Stimulated activated effector memory CD8-positive, alpha-beta T cell treated with anti-CD3 and anti-CD28 coated beads, Interleukin-12 subunit alpha, Interleukin-12 subunit beta, amount 100 ng/mL, for 72 hours (primary cell): ENCODE measurements at places on chromosomes 7 and 10.

- no peak for DNase-seq
These were observed 51.4 kb upstream of the TMEM72 start for GRCh38 chr10:44859546-44860285.

- DNase-seq: no peak
These were observed 40.2 kb upstream of the KLF6 start for GRCh38 chr10:3825244-3825643.

DNA sequence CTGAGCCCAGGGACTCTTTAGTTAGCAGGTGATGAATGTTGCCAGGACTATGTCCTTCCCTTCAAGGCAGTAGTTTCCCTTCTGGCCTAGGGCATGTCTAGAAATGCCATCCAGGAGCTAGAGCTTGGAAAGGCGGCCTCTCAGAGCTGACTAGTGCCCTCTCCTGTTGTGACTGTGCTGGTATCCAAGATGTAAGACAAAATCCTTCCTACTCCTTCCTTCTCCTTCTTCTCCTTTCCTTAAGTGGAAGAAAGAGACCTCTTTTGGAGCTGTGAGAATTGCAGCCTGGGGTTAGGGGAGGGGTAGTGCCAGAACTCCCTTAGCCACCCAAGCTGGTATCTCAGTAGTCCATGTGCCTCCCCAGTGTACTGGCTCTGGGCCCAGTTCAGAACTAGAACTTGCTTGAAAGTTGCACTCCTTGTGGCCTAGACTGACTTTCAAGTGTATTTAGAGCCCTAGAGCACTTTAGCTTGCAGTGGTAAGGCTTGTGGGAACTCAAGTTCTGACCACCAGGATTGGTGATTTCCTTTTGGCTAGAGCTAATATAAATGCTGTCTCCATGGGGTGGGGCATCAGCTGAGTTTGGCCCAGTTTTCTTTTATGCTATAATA is 118.8 kb downstream of the NPSR1 start:
- DNase-seq: no peak

- DNase-seq: no peak
These were observed 642.1 kb downstream of the LRMDA start for GRCh38 chr10:76073524-76073923.

- DNase-seq: no peak
These were observed 154.8 kb downstream of the ADAM12 start for GRCh38 chr10:126233182-126234148.

DNA sequence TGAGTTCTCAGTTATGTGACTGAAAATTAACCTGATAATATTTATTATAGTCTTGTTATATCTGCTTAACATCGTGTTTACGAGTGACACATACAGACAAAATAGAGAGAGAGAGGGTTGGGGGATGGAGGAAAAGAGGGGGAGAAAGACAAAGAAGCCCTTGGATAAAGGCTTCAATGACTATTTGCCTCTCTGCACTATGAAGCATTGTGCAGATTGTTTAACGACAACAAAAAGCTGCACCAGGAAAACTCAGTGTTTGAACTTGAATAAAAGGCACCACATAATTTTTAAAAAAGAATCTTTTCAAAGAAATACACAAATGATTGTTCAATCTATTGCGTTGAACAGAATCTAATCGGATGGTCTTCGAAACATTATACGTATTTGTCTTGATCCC is 27.8 kb downstream of the MAGI2 start:
- DNase-seq: no peak

GRCh38 chr7:11642276-11642675 is 189.7 kb downstream of the THSD7A start:
- DNase-seq: no peak

DNA sequence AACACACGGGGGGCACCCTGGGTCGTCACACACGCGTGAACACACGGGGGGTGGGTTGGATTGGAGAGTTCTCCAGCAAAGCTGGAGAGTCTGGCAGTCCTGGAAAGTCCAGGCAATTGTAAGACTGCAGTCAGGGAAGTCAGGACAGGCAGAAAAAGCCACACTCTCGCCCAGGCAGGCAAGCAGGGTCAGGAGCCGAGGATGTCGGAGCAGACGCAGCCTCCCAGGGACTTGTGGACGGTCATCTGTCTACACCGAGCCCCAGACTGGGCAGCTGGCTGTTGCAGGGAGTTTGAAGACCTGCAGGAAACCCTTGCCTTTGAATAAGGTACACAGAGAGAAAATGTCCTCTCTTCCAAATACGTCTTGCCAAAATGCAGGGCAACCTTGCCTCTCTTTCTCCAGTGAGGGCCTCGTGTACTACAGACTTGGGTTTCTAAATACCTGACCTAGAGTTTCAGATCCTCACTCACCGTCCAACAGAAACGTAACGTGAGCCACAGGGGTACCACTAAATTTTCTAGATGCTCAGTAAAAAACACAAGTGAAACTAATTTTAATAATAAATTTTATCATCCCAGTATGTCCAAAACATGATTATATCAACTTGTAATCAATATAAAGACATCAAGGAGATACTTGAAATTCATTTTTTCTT is 176.7 kb downstream of the ADARB2 start:
- no peak for DNase-seq

GRCh38 chr10:29780096-29780495 is 145.3 kb upstream of the SVIL start:
- no peak for DNase-seq

- no peak for DNase-seq
These were observed 94.5 kb upstream of the GSDME start for GRCh38 chr7:24851786-24852185.

DNA sequence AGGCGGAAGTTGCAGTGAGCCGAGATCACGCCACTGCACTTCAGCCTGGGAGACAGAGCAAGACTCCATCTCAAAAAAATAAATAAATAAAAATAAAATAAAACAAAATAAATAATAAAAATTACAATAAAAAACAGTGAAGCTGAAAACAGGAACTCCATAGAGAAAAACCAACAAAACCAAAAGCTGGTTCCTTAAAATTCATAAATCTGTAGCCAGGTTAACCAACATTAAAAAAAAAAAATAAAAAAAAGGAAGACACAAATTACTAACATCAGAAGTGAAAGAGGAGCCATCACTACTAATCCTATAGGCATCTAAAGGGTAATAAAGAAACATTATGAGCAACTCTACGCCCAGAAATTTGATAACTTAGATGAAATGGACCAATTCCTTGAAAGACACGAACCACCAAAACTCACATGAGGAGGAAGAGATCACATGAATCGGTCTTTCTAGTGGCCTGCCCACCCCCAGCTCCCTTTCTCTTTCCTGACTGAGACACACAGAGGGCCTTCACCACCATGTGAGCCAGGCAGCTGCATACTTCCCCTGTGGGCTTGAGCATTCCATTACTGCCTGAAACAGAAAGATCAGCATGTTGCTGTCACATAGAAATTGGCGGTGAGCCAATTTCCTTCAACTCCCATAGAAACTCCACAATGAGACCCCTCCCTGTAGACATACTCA is 208.7 kb downstream of the MAD1L1 start:
- DNase-seq: no peak

DNA sequence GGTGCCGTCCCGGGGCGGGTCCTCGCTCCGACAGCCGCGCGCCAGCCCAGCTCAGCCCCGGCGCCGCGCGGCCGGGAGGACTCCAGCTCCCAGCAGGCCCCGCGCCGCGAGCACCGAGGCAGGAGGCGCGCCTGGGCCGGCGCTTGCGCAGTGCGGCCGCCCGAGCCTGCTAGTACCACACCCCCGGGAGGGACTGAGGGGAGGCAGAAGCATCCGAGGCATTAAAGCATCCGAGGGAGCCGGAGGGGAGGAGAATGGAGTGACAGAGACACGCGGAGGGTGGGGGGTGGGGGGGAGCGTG is at the start of gene GRK5:
TSS of gene GRK5 (plus strand) at position 206 of the 301 bp plus-strand sequence. CDS start 347 bp downstream, outside the sequence.
- DNase-seq: peak; percentile 95

- no peak for DNase-seq
These were observed 106.7 kb downstream of the USP6NL start for GRCh38 chr10:11504566-11505285.
